Activated T-helper 1 cell treated with Interleukin-2 at 50 U/mL for 16 hours (primary cell): ENCODE measurements at places on chromosomes 2 and 18.

DNA sequence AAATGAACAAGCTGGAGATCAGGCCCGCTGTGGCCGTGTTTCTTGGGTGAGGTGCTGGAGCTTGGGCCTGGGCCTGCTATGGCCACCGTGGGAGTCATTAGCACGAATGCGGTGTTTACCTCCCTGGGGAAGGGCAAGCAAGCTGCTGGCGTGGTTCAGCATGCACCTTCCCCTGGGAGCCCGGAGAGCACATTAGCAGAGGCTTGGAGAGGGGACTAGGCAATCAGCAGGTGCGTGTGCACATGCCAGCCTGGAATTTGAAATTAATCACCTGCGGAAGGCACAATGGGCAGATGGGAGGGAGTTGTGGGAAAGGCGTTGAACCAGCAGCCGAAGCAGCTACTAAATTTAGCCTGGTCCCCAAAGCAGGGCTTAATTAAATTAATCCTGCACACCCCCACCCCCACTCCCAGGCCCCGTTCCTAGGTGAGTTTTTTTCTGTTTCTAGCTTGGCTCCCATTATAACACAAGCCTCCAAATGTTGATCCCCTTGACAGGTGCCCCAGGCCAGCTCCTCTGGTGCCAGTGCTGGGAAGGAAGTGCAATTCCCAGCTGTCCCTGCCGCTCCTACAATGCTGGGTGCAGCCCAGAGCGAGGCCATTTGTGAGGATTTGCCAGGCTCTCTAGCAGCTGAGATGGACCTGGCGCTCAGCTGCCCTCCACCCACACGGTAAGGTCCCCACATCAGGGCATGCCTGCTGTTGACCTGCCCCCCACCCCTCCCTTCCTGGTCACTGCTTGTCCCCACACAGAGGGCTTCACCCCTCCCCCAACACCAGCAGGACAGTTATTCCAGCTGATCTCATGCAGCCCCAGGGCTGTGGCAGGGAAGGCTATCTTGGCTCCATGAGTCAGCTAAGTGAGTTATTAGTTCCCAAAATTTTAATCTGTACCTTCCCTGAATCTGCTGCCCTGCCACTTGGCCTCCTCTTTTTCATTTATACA is 115.0 kb downstream of the ZBTB7C start:
- no peak for DNase-seq

DNA sequence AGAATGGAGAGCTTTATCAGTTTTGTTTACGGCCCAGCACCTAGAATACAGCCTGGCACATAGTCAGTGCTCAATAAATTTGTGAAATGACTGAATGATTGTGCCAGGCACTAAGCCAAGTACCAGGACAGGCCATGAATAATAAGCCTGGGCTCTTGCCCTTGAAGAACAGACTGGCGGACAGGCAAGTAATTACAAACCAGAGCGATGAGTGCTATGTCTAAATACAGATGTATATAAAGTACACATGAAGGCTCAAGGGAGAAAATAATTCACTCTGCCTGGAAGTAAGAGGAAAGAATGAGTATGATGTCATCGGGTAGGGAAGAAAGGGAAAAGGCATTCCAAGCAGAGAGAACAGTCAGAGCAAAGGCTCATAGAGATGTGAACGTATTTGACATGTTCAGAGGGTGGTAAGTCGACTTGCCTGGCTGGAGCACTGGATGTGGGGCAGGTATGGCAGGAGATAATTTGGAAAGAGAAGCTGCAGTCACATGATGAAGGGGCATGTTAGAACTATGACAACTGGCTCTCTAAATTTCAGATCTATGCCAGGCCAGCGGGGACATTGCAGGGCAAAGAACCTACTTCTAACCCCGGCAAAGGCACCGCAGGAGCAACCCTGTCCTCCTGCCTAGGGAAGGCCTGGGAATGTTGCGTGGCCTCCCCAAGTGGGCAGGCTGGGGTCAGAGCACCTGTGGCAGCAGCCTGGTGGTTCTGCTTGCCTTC is 119.1 kb upstream of the STPG4 start:
- DNase-seq: no peak

DNA sequence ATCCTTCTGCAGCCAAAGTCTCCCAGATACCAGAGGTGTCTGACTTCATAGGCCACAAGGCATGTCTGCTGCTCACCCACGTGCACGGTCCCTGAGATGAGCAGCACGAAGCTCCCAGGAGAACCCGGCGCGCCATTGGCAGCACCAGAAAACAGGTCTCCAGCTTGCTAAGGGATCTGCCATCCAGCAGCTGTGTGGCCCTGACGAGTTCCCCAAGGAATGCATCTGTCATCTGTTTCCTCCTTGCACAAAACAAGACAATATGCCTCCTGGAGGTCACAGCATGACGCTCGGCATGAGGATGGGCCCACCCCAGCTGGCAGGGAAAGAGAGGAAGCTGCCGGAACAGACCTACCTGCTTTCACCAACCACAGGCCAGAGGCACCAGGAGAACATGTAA is 29.2 kb downstream of the HS6ST1 start:
- DNase-seq: no peak

DNA sequence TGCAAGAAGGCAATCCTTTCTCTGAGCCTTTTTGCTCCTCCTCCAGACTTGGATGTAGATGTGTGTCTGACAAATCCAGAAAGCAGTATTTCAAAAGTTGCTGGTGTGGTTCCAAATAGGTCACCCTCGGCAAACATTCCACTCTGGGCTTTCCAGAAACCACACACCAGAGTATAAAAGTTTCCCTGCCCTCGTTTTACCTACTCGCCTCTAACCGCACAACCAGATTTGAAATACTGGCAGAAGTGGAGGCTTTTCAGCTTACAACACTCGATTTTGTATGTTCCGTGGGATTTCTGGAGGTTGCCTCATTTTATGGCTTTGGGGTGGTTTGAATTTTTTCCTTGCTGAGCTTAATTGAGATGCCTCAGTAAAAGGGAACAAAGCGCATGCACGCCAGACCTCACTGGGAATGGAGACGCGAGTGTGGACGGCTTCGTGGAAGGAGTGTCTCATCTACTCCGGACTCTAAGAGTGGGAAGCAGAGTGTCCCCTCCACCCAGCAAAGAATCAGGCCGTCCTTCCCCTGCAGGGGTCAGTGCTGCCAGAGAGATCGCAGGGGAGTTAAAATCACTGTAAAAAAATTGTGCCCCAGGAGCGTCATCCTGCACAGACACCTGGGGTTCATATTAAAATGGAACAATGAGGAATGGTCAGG is 44.0 kb upstream of the RPL31 start:
- DNase-seq: no peak

DNA sequence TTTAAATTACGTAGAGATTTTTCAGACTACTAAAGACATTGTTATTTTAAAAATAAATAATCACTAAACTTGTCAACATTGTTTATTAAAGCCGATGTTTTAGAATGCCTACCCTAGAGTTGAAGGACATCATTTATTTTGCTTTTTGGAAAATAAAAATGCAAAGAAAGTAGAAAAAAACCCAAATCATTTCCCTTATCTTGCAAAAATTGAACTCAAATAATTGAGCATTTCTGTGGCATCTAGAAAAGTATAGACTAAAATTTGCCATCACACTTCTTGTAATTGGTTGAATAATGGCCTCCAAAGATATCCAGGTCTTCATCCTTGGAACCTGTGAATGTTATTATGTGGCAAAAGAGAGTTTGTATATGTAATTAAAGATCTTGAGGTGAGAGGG is 9.7 kb upstream of the NEDD4L start:
- DNase-seq: no peak

- no peak for DNase-seq
These were observed 177.8 kb upstream of the HAAO start for GRCh38 chr2:42970151-42970550.

- no peak for DNase-seq
These were observed 807.0 kb downstream of the SLC4A3 start for GRCh38 chr2:220434385-220434784.

DNA sequence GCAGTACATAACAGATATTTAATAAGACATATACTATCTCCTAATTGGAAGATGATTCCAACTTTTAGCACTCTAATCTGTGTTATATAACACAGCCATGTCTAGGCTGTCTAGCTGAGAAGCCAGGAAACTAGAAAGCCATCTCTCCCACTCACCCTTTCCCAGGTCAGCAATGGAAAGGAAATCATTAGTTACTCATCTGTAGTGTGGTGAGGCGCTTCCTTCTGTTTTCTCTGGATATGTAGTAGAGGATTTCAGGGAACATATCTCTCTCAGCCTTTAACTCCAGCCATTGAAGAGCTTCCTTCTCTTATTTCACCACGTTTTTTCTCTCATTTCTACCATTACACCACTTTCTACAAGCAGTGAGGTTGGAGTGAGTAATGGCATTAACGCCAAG is 19.4 kb downstream of the RBBP8 start:
- no peak for DNase-seq

- peak; percentile 32 for DNase-seq
These were observed 45.1 kb upstream of the ACAA2 start for GRCh38 chr18:49858309-49859020.

DNA sequence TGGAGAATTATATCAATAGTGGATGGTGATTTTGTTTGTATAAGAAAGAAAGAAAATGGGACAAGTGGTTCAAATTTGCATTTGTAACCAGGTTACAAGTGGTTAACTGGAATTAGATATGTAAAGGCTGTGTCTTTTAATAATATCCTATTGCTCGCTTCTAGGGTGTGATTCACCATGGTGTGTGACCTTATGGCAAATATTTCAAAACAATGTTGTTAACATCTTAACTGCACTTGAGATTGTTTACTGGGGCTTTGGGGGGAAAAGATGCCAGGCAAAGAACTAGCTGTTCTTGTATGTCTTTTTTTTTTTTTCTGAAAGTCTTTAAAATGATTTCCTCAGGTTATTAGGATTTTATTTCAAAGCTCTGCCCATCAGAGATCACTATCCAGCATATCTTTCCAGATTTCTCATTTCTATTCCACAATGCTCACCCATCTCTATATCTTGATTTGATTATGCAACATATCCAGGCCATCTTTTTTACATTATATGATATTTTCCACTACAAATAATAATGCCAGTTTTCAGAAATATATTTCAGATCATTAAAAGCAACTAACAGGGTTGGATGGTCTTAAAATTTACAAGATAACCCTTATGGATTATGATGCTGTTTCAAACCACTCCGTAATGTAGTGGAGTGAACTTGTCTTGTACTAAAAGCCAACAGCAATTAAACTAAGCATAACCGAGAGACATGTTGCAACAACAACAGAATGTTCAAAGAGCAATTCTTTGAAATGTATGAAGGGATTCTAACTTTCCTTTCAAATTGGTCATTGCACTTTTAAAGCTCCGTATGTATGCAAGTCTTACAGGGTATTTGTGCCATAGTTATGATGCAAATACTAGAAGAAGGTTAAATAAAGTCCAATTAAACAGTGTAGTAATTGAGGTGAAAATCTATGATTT is 341.5 kb upstream of the ETAA1 start:
- no peak for DNase-seq

DNA sequence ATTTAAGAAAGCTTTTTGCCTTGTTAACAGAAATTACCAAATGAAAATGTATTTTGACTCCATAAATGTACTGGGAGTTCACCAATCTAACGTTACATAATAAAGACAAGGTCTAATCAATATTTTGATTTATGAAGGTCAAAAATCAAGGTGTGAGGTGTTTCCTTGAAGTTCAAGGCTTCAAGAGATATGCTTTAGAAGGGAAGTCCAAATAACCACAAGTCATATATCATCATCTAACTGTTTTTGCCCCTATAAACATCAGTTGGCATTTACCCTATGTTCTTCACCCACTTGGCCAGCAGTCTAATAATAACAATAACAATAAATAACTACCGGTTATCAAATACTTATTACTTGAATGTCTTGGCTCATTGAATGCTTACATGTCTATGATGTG is 196.1 kb upstream of the ID2 start:
- no peak for DNase-seq

- no peak for DNase-seq
These were observed 175.7 kb upstream of the HAAO start for GRCh38 chr2:42967959-42968674.

DNA sequence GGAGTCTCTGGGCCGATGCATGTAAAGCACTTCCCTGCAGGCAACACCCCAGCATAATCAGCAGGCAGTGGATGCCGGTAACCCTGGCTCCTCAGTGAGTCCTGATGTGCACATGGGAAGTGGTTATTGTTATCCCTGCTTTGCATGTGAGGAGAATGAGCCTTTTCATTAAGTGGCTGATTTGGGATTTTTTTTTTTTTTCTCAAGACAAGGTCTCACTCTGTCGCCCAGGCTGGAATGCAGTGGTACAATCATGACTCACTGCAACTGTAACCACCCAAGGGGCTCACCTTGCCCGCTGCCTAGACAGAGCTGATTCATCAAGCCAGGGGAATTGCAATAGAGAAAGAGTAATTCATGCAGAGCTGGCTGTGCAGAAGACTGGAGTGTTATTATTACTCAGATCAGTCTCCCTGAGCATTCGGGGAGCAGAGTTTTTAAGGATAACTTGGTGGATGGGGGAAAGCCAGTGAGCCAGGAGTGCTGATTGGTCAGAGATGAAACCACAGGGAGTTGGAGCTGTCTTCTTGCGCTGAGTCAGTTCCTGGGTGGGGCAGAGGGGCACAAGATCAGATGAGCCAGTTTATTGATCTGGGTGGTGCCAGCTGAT is 95.4 kb downstream of the SOCS6 start:
- no peak for DNase-seq

GRCh38 chr2:170310876-170311502 is 133.0 kb downstream of the MYO3B start:
- DNase-seq: no peak

GRCh38 chr2:54306556-54306955 is 50.5 kb upstream of the TSPYL6 start:
- no peak for DNase-seq

- DNase-seq: no peak
These were observed 223.6 kb downstream of the GBX2 start for GRCh38 chr2:235944591-235944990.

DNA sequence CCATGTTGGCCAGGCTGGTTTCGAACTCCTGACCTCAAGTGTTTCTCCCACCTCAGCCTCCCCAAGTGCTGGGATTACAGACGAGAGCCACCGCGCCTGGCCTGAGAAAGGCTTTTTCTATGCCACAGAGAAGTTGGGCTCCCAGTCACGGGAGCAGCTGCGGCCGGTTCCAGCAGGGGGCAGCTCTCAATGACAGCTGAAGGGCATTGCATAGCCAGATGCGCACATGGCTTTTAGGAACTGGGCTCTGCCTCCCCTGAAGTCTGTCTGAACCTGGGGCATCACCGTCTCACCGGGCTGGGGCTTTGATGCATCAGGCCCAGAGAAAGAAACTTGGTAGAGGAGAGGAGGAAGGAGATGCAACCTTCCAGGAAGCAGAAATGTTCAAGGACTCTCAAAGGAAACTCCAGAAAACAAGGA is 84.2 kb upstream of the LAPTM4A start:
- no peak for DNase-seq

DNA sequence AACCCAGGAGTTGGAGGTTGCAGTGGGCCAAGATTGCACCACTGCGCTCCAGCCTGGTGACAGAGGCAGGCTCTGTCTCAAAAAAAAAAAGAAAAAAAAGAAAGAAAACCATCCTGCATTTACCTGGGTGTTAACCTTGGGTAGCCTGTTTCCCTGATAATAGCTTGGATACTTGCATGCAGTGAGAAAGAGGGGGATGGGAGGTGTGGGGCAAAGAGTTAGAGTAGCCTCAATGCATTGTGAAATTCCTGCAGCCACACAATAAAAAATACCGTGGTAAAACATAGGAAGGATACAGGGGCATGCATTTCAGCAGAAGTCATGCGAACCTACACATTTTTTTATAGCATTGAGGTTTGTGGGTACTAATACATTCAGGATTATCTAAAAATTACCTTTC is 76.6 kb upstream of the ZNF516 start:
- no peak for DNase-seq

GRCh38 chr2:227871375-227871791 is at the start of gene DAW1:
Gene DAW1, plus strand, starts transcription at chr2:227871631. Its CDS starts 59 bp downstream, at chr2:227871690.
- DNase-seq: peak; percentile 5

GRCh38 chr2:88545118-88545517 is 82.1 kb downstream of the EIF2AK3 start:
- DNase-seq: no peak

GRCh38 chr18:22734791-22735627 is 198.1 kb upstream of the RBBP8 start:
- DNase-seq: no peak
